ENCODE measurements at places on chromosomes 5 and 9. TPM values are rescaled to one million over a fixed set of nuclear protein-coding genes. Genes with fewer than 3 reads are reported as not detected.

DNA sequence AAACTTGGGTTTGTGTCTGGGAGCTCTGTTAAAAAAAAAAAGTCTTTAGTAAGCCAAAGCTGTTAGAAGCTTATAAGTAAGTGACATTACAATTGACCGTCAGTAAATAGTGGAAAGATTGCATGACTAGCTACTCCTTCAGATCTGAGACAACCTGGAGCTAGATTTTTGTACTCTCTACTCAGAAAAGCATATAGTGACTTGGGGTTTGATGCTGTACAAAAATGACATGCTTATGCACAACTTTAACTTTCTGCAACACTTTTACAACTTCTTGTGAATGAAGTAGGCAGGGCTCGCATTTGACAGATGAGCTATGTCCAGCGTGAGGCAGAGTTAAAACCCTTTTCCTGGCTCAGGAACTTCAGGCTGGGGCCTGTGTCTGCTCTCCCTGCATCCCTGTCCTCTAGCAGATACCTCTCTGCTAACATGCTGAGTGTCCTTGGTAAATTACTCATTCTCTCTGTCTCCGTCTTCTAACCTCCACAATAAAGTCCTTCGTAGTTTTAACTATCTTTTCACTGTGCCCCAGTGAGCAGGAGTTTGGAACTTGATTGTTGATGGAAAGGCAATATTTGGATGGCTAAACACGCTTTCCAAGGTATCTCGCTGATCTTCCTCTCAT, 471 bp upstream of the GHR start:
- DNase-seq, result no peak

- DNase-seq, result no peak
These were observed 69.3 kb downstream of the COL23A1 start for GRCh38 chr5:178520851-178521250.

DNA sequence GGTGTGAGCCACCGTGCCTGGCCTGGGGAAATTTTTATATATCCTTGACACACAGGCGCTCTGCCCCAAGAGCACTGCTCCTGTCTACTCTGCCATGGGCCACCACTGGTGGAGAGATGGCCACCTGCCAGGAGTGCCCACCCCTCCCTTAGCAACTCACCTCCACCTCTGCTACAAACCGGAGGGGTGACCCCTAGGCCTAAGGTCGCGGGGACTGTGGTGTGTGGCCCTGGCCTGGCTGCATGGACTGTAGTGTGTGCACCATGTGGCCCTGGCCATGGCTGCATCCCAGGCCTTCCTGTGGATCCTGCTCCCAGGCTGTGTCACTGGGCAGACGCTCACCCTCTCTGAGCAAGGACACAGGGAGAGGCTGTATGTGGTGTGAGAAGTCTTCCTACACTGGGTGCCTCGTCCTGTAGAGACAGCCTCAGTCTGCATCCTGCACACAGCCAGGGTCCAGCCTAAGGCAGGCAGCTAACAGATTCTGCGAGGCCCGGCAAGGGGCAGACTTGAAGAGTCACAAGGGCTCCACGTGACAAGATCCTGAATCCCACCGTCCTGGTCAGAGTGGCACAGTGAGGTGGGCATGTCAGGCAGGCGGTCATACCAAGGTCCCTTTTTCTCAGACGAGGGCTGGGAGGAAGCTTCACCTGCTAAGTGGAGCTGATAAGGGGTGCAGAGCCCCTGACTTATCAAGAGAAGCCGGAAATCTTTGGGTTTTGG, 10.3 kb downstream of the NINJ1 start:
- peak; percentile 41 for DNase-seq

DNA sequence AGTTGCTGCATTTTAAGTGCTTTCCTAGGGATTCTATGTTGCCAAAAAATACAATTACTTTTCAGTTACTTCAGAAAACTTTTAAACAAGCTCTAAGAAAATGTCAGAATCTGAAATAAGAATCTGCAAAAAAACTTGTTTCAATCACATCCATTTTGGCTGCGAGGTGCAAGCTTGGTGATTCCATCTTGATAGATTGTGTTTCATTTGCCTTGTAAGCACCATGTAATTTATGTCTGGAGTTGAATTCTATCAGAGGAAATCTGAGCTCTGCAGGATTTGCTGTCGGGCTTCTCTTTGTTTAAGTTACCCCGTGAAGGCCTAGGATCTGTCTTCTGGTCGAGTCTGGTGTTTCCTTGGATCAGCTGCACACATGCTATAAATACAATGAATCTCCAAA, 40.4 kb upstream of the MAN2A1 start:
- no peak for DNase-seq

DNA sequence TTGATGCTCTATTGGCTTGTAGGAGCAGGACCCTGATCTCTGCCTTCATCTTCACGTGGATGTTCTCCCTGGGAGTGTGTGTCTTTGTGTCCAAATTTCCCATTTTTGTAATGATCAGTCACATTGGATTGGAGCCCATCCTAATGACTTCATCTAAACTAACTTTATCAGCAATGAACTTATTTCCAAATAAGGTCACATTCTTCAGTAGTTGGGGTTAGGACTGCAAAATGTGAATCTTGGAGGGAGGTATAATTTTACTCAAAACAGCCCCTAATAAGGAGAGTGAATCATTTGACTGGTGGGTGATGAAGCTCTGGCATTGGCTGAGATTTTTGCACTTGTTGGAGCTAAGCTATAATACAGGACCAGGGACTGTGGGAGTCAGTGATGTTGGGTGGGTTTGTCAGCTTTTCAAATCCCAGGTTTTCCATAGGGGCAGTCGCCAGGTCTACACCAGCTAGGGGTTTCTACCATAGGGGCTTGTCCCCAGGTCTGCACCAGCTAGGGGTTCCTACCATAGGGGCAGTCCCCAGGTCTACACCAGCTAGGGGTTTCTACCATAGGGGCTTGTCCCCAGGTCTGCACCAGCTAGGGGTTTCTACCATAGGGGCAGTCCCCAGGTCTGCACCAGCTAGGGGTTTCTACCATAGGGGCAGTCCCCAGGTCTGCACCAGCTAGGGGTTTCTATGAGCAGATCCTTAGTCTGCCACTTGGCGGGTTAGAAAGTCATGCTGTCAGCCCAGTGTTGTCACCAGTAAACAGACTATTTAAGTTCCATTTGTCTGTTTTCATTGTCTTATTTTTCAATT, 382.6 kb upstream of the DAP start:
- DNase-seq, result no peak

- no peak for DNase-seq
These were observed 112.5 kb downstream of the HMHB1 start for GRCh38 chr5:143924311-143924978.

DNA sequence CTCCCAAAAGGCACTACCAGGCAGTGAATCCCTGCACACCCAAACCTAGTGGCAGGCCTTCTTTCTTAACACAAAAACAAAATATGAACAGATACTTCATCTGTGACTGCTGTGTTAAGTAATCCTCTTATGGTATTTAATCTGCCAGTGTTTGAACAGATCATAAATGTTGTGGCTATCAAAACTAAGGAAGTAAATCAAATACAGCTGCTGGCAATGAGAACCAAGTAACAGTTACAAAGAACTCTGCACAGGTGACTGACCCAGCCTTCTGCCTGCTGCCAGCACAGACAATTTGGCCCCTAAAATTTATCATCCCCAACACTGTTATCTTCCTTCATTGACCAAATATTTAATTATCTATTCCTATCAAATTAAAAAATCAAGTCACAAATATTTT, 78.0 kb downstream of the GNAQ start:
- no peak for DNase-seq

- no peak for DNase-seq
These were observed 293.2 kb downstream of the CTNND2 start for GRCh38 chr5:11611011-11611410.

Gene EPB41L4B
- total RNA-seq, result 15.9 TPM

Gene TRUB2
- 32.7 TPM for total RNA-seq

Gene GBGT1
- total RNA-seq, result 17.2 TPM

Gene FAM153A
- 35.5 TPM for total RNA-seq

Data from ureter (tissue), 1 donor.